Gastrocnemius medialis (tissue), 4 donors: ENCODE measurements at places on chromosomes 12 and 14. TPM values are rescaled to one million over a fixed set of nuclear protein-coding genes. Genes with fewer than 3 reads are reported as not detected.
A peak's percentile ranks its signal among the peaks of the same experiment; 100 is the strongest.

DNA sequence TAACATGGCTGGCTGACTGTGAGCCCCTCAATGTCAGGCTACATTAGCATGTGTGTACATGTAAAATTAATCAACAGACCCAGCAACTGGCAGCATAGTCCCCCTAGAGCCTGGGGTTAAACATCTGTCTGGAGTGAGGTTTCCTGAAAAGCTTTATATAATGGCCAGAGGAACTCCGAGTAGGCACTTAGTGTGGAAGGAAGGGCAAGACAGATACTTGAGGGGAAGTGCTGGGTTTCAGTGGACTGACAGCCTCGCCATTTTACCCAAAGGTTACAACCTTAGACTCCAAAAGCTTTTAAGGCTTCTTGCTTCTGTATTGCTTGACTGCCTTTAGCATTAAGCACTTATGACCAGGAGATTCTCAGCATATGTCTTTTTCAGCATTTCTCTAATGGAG lies 430.8 kb downstream of the FLRT2 start:
- no peaks in the 10 kb centered on the region for H3K27me3 ChIP-seq
- no peak for DNase-seq
- H3K4me3 ChIP-seq: no peak overlapping the region
- no peak overlapping the region for H3K27ac ChIP-seq
- no peaks in the 10 kb centered on the region for H3K4me1 ChIP-seq
- H3K36me3 ChIP-seq: no peaks in the 10 kb centered on the region

GRCh38 chr14:87045956-87046355 lies 947.0 kb downstream of the GALC start:
- no peak overlapping the region for H3K27ac ChIP-seq
- DNase-seq: no peak
- no peaks in the 10 kb centered on the region for H3K4me1 ChIP-seq

Gene WDR89
- total RNA-seq: 3.5 TPM

DNA sequence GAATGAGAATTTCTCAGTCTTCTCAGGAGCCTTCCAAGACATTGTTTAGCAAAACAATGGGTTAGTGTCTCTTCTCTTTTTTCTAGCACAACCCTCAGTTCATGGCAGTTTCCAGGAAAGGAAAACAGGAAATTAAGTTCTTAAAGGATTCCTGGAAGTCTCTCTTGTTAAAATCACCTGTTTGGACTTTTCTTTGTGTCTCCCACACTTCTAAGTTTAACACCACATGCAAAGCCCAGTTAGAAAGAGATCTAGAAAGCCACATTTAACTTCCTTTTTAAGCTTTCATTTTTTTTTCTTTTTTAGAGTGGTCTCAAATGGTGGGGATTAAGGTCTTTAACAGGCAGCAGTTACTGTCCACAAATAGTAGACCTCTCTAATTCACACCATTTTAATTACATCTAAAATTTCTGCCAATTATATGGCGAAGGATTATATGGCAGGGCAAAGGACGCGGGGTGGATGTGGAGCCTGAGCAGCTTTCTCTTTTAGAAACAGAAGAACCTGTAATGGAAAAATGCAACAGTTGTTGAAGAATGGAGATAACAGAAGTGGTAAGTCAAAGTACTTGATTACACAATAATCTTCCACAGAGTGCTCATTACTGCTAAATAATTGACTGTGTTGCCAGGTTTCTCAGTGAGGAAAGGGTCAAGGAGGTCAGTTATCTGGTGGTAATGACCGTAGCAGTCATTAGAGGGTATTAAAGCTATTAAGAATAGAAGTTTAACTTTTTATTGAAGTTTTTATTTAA lies 298.6 kb downstream of the AKAP6 start:
- no peak overlapping the region for H3K4me3 ChIP-seq
- no peak for DNase-seq
- no peaks in the 10 kb centered on the region for H3K27me3 ChIP-seq
- no peaks in the 10 kb centered on the region for H3K36me3 ChIP-seq
- H3K27ac ChIP-seq: no peak overlapping the region

DNA sequence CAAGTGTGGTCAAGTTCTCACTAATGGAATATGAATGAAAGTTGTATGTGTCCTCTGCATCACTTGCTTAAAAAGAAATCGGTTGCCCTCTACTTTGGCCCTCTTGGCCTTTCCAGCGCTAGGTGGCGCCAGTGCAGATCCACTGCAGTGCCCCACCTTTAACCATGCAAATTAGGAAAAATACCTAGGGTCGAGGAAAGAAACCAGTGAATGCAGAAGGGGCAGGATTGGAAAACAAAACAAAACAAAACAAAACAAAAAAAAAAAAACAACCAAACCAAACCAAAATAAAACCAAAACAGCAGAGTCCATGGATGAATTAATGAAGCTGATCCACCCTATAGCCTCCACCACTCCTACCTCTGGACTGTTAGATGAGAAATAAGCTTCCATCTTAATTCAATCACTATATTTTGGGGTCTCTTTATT lies 12.9 kb upstream of the NEMF start:
- no peaks in the 10 kb centered on the region for H3K27me3 ChIP-seq
- H3K27ac ChIP-seq: peak overlapping the region; percentile 99
- peaks cover 14% of the 10 kb centered on the region for H3K4me1 ChIP-seq
- H3K4me3 ChIP-seq: no peak overlapping the region
- peak; percentile 69 for DNase-seq

DNA sequence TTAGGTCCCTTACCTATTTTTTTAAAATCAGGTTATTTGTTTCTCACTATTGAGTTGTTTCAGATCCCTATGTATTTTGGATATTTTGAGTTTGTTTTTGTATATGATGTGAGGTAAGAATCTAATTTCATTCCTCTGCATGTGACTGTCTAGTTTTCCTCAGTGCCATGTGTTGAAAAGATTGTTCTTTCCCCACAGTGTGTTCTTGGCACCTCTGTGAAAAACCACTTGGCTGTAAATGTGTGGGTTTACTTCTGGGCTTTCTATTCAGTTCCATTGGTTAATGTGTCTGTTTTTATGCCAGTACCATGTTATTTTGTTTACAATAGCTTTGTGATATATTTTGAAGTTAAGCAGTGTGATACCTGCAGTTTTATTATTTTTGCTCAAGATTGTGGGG lies 1516.4 kb downstream of the AACS start:
- no peaks in the 10 kb centered on the region for H3K4me1 ChIP-seq
- no peaks in the 10 kb centered on the region for H3K27me3 ChIP-seq
- no peaks in the 10 kb centered on the region for H3K36me3 ChIP-seq
- H3K27ac ChIP-seq: no peak overlapping the region

Gene CAPZA3
- not detected for total RNA-seq

DNA sequence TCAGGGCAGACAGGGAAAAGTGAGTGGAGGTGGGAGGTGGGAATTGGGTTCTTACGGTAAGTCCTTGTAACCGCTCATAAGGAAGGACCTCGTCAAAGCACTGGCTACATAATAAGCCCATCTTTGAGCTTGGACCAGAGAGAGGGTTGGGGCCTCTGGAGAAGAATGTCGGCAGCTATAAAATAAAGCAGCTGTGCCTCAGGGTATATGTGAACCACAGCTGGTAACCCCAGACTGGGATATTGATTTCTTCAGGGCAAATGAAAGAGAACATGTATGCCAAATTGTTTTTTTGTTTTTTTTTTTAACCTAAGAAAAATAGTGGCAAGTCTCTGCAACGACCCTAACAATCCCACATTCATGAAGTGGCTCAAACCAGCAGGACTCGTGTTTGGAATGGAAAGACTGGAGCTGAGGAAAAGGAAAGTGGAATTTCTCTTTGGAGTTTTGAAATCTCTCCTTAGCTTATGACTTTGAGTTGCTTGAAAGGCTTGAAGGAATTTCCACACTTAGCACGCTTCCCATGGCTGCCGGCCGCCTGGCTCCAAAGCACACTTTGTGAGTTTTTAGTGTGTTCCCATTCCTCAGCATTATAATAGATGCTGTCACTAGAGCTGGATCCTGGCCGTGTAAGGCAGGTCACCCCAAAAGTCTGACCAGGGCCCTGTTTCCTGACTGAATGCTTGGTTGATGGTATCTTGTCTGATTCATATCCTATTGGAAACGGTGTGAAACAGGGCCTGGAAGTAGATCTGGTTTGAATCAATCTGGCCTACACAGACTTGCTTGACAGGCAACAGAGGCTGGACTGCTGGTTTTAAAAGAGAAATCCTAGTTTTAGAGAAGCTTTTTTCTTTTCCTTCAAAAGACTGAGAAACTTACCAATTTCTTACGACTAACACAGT lies 244.7 kb downstream of the MSRB3 start:
- H3K4me3 ChIP-seq: no peak overlapping the region
- H3K27me3 ChIP-seq: no peaks in the 10 kb centered on the region
- H3K4me1 ChIP-seq: no peaks in the 10 kb centered on the region
- H3K36me3 ChIP-seq: no peaks in the 10 kb centered on the region
- no peak overlapping the region for H3K27ac ChIP-seq

GRCh38 chr12:60834806-60835205 lies 1239.0 kb downstream of the SLC16A7 start:
- H3K27me3 ChIP-seq: no peaks in the 10 kb centered on the region
- no peak overlapping the region for H3K27ac ChIP-seq
- no peaks in the 10 kb centered on the region for H3K36me3 ChIP-seq
- no peak for DNase-seq
- no peaks in the 10 kb centered on the region for H3K4me1 ChIP-seq
- H3K4me3 ChIP-seq: no peak overlapping the region

DNA sequence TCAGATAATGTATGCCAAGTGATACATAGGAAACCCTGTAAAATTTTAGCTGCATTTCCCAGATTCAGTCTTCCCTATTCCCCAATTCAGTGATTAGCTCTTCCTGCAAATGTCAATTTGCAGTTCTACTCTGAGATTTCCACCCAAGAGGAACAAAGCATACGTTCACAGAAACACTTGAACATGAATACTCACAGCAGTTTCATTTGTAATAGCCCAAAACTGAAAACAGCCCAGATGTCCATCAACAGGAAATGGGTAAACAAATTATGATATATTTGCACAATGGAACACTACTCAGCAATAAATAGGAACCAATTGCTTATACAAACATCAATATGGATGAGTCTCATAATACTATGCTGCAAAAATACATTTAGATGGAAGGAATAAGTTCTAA lies 194.2 kb downstream of the GXYLT1 start:
- H3K27me3 ChIP-seq: no peaks in the 10 kb centered on the region
- no peak for DNase-seq
- H3K36me3 ChIP-seq: no peaks in the 10 kb centered on the region

DNA sequence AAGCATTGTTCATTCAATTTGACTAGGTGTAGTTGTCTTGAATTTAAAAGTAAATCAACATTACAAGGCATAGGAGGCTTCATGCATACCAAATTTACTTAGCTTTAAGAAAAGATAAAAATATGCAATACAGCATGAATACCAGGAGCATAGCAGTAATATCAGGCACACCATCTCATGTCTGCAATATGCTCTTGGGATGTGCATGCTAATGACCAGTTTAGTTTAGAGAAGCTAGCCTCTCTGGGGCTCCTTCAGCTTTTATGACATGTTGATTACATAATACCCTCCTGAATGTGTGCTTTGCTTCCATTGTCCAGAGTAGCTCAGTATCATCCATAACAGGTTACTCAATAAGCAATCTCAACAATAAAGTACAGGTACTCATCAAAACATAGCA lies 497.2 kb downstream of the FLRT2 start:
- H3K4me1 ChIP-seq: no peaks in the 10 kb centered on the region
- no peaks in the 10 kb centered on the region for H3K27me3 ChIP-seq
- no peak overlapping the region for H3K4me3 ChIP-seq
- DNase-seq: no peak
- no peak overlapping the region for H3K27ac ChIP-seq

DNA sequence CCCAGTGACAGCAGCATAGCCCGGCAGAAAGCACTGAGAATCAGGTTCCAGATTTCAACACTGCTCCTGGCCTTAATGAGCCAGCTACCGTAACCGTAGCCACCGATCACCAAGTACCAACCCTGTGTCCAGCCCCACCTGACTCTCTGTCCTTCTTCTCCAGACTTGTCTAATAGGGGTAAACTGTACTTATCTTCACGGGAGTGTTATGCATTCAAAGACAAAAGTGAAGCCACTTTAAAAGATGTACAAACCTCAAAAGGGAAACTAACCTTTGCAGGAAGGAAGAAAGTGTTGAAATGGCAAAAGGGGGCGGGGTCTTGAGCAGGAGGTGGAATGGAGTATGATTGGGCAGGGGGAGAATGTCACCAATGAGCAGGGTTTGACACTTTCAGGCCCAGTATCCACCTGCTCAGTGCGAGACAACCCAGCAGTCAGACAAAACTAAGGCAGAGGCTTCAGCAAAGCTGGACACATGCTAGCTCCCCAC lies 226.1 kb downstream of the CHST11 start:
- no peak overlapping the region for H3K27ac ChIP-seq
- H3K4me1 ChIP-seq: no peaks in the 10 kb centered on the region
- H3K27me3 ChIP-seq: no peaks in the 10 kb centered on the region
- H3K4me3 ChIP-seq: no peak overlapping the region

Gene SLC35F4
- not detected for total RNA-seq

GRCh38 chr12:49875115-49875720 lies 28.5 kb downstream of the FAIM2 start:
- no peaks in the 10 kb centered on the region for H3K27me3 ChIP-seq
- no peak for DNase-seq
- no peak overlapping the region for H3K27ac ChIP-seq
- no peaks in the 10 kb centered on the region for H3K36me3 ChIP-seq
- H3K4me1 ChIP-seq: no peaks in the 10 kb centered on the region

Gene DDX24
- total RNA-seq: 128 TPM

Gene HAL
- total RNA-seq: not detected

GRCh38 chr12:87794854-87795253 lies 234.3 kb downstream of the C12orf50 start:
- H3K36me3 ChIP-seq: no peaks in the 10 kb centered on the region
- no peaks in the 10 kb centered on the region for H3K27me3 ChIP-seq
- no peak overlapping the region for H3K27ac ChIP-seq
- H3K4me3 ChIP-seq: no peak overlapping the region

GRCh38 chr12:111227476-111228420 lies 141.1 kb downstream of the PHETA1 start:
- H3K27me3 ChIP-seq: no peaks in the 10 kb centered on the region
- no peak overlapping the region for H3K4me3 ChIP-seq
- H3K4me1 ChIP-seq: no peaks in the 10 kb centered on the region

Gene IL31
- not detected for total RNA-seq

GRCh38 chr12:115223322-115223721 lies 539.3 kb upstream of the TBX3 start:
- DNase-seq: peak; percentile 31
- H3K4me3 ChIP-seq: no peak overlapping the region
- no peaks in the 10 kb centered on the region for H3K27me3 ChIP-seq
- peak overlapping the region; percentile 83 for H3K27ac ChIP-seq
- H3K4me1 ChIP-seq: peaks cover 33% of the 10 kb centered on the region

Gene IL22
- not detected for total RNA-seq
